ENCODE measurements at places on chromosomes 2 and 18.

DNA sequence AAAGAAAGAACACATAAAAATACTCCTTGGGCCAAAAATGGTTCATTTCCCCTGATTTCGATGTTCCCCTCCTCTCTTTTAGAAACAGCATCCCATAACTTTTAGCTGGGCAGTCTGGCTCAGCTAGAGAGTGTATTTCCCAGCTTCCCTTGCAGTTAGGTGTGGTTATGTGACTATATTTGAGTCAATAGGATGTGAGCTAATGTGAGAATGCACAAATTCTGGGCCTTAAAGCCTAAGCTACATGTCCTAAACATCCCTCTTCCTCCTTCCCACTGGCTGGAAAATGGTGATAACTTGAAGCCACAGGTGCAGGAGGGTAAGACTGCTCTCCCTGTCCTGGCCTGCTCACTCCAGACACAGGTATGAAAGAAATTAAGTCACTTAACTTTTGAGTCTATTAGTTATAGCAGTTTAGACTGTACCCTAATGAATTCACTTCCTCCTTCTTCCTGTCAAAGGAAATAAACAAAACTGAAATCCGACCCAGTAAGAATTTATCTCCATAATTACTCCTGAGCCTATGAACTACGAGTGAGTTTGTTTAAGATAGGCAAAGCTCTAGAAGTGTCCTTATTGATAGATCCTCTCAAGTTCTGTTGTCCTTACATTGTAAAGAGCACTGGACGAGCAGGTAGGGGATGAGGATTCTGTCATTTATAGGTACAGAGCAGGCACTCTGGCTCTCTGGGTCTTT is 177.6 kb downstream of the MTX2 start:
- DNase-seq: no peak

GRCh38 chr2:182548031-182548950 is 121.5 kb upstream of the PDE1A start:
- DNase-seq: no peak

DNA sequence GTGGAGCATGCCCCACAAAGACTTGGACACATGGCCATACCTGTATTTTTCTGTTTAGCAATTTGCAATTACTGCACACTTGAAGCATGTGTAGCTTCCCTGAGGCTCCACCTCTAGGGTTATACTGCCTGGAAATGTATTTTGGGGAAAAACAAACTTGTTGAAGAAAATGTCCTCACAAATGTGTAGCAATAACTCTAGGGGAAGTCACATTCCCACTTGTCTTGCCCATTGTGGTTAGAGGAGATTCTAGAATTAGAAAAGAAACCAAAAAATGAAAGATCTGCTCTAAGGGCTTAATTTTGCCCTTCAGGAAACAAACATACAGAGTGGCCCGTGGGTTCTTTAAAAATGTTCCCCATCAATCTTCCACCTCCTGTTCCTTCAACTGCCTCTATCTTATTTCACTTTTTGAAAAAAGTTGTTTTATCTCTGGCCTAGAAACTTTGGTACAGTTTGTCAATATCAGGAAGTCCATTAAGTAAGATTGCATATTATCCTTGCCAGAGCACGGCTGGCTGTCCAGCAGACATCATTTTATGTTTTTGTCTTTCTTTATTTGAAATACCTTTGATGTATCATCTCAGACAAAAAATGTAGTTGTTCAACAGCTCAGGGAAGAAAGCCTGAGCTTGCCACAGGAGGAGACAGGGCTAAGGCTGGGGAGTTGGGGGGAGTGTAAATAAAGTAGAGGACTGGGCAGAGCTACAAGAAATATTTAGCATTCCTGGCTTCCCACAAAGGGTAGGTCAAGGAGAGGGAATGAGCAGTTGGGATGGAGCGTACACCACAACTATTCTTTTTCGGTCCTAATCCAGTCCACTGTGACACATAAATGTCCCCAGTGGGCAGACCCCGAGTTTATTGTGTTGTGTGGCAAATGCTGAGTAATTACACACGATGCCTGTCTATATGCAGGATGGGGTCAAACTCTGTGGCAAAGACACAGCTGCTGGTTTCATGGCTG is 96.8 kb upstream of the CDC42EP3 start:
- DNase-seq: no peak

DNA sequence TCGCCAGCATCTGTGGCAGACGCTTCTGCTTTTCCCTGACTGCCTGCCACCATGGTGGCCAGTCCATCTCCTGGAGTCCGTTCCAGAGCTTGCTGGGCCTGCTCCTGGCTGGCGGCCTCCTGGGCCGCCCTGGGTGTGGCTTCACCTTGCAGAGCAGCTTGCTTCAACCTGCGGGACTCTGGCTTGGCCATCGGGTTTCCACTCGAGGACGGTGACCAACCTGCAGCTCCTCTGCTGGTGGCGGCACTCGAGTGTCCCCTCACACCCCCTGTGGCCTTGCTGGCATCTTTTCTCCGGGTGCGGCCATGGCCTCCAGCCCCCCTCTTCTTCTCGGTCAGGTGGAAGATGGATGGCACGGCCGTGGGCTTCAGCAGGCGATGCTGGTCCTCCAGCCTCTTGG is 3.4 kb downstream of the THAP4 start:
- no peak for DNase-seq

- DNase-seq: no peak
These were observed 33.6 kb upstream of the AP1S3 start for GRCh38 chr2:223870840-223871611.

DNA sequence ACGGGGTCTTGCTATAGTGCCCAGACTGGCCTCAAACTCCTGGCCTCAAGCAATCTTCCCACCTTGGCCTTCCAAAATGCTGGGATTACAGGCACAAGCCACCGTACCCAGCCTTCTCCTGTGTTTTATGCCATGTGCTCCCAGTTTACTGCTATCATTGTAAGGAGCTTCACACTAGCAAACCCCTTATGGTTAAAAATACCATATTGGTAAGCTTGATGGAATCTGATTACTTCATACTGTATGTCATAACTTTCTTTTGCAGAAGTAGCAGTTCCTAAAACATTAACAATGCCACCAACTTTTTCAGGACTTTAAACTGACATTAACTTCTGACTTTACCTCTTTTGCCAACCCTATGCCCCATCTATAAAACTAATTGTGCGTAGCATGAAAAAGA is 36.2 kb downstream of the HAT1 start:
- no peak for DNase-seq

- no peak for DNase-seq
These were observed 58.3 kb downstream of the EFEMP1 start for GRCh38 chr2:55865096-55865835.

- no peak for DNase-seq
These were observed 6.0 kb upstream of the EPC2 start for GRCh38 chr2:148638543-148638942.

- DNase-seq: no peak
These were observed 464.0 kb upstream of the SPRED2 start for GRCh38 chr2:65896446-65896845.

GRCh38 chr2:167212014-167212648 is 323.9 kb downstream of the XIRP2 start:
- DNase-seq: no peak
